CD4-positive, alpha-beta T cell treated with Interferon alpha-2 for 1 hour (primary cell): ENCODE measurements at places on chromosomes 11 and 22.
A peak's percentile ranks its signal among the peaks of the same experiment; 100 is the strongest.

- no peak for DNase-seq
These were observed 6.8 kb downstream of the STX3 start for GRCh38 chr11:59761993-59762392.

- DNase-seq = no peak
These were observed 89.0 kb downstream of the SLC1A2 start for GRCh38 chr11:35330156-35330889.

DNA sequence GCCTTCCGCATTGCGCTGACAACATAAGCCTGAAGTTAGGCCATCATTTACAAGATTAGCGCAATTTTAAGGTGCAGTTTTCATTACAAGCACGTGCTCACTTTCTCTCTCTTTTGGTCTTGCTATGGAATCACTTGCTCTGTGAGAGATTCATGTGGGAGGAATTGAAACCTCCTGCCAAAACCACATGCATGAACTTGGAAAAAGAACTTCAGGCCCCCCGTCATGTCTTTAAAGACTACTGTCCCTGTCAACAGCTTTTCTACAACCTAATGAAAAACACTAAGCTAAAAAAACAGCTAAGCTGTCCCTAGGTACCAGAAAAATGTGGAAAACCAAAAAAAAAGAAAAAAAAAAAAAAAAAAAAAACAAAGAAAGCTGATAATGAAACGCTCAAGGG lies 1707.6 kb upstream of the RAG2 start:
- DNase-seq = no peak

- no peak for DNase-seq
These were observed 34.8 kb upstream of the DDI1 start for GRCh38 chr11:104001561-104002056.

- peak; percentile 37 for DNase-seq
These were observed 573 bp downstream of the PPFIA1 start for GRCh38 chr11:70270877-70271648.

- DNase-seq = no peak
These were observed 92.9 kb downstream of the MORC2 start for GRCh38 chr22:30875481-30876215.

DNA sequence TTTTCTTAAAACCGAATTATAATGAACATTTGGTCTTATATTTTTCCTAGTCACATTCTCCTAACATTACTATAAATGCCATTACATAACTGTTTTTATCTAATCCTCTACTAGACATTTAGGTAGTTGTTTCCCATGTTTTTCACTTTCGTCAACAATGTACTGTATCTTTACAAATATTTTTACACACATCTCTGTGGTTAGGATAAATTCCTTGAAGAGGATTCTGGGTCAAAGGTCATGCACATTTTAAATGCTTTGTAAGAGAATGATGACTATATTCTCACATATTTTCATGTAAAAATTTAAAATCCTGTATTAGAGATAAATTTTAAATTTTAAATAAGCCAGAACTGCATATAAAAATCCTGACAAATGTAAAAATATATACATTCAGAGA lies 61.3 kb upstream of the CLNS1A start:
- no peak for DNase-seq

DNA sequence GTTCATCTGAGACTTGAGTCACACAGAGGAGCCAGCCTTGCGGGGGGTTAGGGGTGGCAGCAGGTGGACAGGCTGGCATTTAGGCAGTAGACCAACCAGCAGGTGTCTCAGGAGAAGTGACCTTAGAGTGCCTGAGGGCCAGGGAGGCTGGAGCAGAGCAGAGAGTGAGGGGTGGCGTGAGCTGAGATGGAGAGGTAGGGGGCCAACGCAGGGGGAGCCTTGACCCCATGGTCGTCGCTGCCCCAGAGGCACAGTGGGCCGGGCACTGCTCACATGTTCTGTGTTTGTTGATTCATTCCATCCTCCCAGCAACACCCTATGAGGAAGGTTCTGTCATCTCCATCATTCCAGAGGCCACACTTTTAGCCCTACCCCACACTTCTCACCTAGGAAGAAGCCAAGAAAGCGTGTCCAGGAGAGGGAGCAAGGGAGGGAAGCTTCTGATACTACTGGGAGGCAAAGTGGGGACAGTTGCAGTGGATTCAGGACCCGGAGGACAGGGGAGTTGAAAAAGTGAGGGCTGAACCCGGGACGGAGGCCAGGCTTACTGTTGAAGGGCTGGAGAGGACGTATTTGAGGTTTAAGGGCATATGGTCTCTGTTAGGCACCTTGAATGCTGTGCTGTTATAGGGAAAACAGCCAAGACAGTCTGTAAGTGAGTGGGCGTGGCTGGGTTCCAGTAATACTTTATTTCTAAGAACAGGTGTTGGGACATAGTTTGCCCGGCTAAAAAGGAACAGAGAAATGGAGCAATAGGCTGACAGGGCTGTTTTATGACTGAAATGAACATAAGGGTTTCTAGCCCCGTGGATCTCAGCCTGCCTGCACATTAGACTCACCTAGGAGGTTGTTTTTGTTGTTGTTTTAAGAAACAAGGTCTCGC lies 7.3 kb downstream of the SART1 start:
- no peak for DNase-seq

DNA sequence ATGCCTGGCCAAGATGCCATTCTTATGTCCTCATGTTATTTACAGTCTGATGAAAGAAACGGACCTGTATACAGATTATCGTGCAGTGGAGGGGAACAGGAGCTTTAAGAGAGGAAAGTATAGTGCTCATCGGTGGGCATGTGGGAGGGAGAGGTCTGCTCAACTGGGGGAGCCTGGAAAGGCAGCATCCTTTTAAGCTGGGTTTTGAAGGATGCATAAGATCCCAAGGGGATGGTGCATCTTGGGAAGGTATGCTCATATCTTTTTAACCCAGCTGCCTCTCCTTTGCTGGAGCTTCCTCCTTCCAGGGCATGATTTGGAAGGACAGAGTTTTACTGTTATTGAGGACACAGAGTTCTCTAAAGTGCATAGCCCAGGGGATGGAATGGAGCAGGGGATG lies 34.8 kb downstream of the MIAT start:
- no peak for DNase-seq

- DNase-seq = no peak
These were observed at the start of gene SYT13 for GRCh38 chr11:45285930-45286632. TSS of gene SYT13 (minus strand) at chr11:45286341. CDS start at chr11:45286207, 134 bp downstream.

GRCh38 chr11:27158456-27159334 lies 118.1 kb downstream of the BBOX1 start:
- no peak for DNase-seq
